A549 treated with RU486 at 1 μM for 4 hours (cell line): ENCODE measurements at places on chromosomes 13 and 19. TPM values are rescaled to one million over a fixed set of nuclear protein-coding genes. Genes with fewer than 3 reads are reported as not detected.

Gene NPAS1
- total RNA-seq: 4.0 to 7.4 TPM (median 6.4 TPM) in 5 replicates

Gene URAD
- not detected in 5 replicates for total RNA-seq

Gene FBXO27
- 3.5 to 7.1 TPM (median 4.6 TPM) in 5 replicates for total RNA-seq

Gene SIGLEC12
- not detected in 5 replicates for total RNA-seq

Gene TMEM147
- 378 to 437 TPM (median 424 TPM) in 5 replicates for total RNA-seq

Gene POSTN
- 0.07 to 0.19 TPM (median 0.10 TPM) in 4 of 5 replicates, not detected in the other for total RNA-seq

Gene APOE
- total RNA-seq: 10.9 to 21.6 TPM (median 15.6 TPM) in 5 replicates
